IPS DF 6.9 (cell line): ENCODE measurements at places on chromosomes 12 and 14.

- DNase-seq = no peak
Observed at GRCh38 chr14:63701606-63702299, 26.1 kb downstream of the SGPP1 start.

DNA sequence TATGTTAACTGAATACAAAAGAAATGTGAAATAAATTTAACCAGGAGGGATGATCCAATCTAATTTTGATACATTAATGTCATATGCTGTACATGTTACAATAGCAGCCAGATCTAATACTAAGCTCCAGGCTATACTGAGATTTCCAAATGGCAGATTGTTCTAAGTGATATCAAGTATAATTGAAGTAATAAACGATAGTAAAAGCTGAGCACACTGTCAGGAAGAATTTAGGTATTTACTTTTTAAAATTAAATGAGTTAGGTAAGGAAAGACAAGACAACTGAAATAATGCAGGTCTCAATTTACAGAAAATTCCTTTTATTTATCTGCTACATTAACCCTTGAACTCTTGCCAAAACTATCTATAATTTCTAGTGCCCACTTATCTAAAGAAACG is 39.9 kb downstream of the INSM2 start:
- no peak for DNase-seq

DNA sequence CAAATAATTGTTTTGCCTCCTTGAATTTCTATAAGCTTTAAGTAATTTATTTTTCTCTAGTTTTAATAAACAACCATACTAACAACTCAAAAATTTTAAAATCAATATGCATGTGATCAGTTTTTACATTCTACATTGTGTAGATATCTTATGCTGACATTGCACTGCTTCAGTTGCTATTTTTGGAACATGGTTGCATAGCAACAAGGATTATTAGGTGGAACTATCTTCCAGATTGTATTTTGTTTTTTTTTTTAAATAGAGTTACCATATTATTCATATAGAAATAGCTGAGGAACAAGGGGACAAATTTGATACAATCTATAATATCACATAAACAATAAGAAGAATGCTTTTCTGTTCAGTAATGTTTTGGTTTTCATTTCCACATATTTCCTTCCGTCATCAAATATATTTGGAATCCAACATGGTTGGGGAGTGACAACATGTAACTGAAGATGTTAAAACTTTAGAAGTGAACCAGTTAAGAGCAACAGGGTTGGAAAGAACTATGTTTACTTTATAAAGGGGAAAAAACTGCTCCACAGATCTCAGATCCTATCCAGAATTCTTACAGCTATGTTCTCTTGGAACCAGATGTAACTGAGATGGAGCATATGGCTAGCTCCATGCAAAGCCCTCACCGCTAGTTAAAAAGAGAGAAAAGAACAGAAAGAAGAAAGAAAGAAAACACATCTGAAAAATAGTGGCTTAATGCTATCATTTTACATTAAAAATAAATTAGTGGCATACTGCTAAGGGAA is 235.5 kb downstream of the NELL2 start:
- no peak for DNase-seq

GRCh38 chr12:69527506-69528272 is 57.5 kb downstream of the FRS2 start:
- no peak for DNase-seq

- DNase-seq = no peak
Observed at GRCh38 chr14:98937712-98938505, 334.1 kb downstream of the BCL11B start.
